NCI-H1105 treated with DMSO at 0.1 percent for 48 hours (cell line): ENCODE measurements at places on chromosomes 1 and 21.

DNA sequence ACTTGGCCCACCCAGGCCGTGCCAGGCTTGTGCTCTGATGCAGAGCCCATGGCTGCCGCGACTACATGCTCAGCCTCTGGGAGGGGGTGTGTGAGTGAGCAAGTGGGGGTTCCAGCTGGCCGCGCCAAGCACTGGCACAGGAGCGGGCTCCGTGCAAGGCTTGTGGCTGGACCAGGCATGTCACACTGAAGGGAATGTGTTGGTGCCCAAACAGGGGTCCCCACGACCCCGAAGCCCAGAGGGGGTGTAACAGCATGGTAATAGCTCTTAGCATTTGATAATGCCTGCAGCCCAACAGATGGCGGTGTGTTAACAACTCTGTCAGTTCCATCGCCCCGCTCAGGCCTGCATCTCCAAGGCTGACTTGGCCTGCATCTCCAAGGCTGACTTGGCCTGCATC, 38.3 kb upstream of the CD46 start:
- DNase-seq: no peak

GRCh38 chr1:183270541-183271141, 84.6 kb downstream of the LAMC2 start:
- no peak for DNase-seq

DNA sequence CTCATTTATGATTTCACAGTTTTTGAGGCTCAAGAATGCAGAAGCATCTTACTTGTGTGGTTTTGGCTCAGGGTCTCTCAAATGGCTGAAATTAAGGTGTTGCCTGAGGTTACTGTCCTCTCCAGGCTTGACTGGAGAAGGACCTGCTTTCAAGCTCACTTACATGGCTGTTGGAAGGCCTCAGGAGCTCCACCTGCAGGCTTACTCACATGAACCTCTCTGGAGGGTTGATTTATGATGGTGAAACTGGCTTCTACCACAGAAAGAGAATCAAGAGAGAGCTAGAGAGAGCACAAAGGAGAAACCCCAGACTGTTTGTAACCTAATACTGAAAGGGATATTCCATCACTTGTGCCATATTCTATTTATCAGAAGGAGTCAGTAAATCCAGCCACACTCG, 6.2 kb upstream of the KCNK2 start:
- DNase-seq: peak; percentile 48

DNA sequence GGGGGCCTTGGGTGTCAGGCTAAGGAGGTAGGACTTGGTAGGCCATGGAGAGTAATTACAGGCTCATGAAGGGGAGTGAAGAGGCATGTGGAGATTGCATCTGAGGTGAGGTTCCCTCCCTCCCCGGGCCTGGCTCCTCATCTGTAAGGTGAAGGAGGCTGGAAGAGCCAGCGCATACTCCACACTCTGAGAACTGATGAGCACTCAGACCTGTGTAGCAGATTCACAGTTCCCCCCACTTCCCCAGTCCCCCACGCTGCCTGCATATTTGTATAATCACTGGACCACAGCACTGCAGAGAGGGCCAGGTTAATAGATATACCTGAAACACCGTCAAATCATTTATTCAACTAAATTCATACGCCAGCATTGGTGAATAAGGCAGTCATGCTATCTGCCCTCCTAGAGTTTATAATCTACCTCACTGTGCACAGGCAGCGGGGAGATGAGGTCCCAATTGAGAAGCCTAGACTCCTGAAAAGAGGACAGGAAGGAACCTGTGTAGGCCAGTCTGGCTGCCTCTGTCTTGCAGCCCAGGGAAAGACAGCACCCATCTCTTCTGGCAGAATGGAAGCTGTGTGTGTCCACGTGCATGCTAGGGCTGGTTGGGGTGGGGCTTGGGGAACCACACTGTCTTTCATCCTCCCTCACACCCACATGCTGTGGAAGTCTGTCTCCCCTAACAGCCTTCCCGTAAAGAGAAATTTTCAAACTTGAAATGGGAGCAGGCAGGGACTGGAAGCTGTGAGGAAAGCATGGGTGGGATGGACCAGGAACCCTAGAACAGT, 110.6 kb upstream of the ATP1A1 start:
- no peak for DNase-seq

DNA sequence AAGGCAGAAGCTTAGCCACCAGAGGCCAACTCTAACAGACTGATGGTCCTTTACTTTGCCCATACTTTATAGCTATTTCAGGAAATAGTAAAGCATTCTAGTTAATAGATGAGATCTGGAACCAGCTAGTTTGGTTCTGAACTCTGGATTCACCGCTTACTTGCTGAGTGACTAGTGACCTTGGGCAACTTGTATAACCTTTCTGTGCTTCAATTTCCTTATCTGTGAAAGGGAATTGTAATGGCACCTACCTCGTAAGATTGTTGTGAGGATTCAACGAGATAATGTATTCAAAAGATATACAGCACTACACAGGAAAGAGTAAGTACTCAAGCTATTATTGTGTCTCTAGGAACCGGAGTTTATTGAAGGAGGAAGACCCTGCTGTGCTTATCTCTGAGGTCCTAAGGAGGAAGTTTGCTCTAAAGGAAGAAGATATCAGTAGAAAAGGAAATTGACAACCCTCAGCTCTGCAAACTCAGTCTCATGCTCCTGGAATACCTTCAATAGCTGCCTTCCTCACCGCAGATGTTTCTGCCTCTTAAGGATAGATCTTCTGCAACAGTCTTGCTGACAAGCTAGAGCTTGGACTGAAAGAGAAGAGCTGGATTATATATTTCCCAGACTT, 11.9 kb downstream of the MTFR1L start:
- DNase-seq: no peak

DNA sequence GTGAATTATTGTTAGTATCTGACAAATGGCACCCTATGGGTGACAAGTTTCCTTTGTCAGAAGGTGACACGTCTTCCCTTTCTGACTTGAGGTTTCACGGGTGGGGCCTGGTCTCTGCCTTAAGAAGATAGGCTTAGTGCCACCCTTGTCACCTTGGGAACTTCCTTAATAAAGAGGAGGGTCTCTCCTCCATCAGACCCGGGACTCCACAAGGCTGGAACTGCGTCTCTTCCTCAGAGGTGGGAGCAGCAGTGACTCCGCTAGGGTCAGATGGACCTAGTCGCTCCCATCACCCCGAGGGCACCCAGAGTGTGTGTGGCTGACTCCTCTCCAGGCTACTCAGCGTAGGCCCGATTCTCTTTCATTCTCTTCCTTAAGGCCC, 774 bp upstream of the WDTC1 start:
- DNase-seq: no peak
